ENCODE measurements at places on chromosomes 2 and 18.
A peak's percentile ranks its signal among the peaks of the same experiment; 100 is the strongest.

DNA sequence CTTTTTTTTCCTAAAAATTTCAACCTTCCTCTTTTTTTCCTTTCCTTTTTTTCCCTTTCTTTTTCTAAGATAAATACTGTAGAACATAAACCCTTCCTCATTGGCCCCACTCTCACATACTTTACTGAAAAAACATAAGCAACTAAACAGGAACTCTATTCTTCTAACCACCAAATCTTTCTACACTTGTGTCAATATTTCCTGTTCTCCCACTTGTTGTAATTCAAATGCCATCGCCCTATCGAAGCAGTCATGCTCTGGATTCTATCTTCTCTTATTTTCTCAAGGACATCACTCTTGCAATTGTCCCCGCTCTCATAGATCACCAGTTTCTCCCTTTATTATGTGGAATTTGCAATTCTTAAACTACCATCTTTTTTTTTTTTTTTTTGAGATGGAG lies 20.2 kb upstream of the SSB start:
- no peak for DNase-seq

DNA sequence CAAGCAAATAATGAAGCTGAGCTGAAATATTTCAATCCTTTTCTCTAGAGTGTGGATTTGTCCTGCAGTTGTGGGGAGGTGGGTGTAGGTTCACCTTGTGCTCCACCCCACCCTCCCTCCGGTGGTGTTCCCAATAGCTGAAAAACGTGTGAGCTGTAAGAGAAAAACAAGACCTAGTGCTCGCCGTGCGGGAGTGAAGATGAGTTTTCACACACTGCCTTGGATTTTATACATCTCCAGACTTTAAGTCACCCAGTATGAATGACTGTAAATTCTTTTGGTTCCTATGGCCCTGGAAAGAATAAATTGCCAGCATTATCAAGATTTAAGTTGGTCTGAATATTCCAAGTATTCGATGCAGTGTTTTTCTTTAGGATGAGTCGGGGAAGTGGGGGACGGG lies 1.9 kb upstream of the SOX11 start:
- no peak for DNase-seq

DNA sequence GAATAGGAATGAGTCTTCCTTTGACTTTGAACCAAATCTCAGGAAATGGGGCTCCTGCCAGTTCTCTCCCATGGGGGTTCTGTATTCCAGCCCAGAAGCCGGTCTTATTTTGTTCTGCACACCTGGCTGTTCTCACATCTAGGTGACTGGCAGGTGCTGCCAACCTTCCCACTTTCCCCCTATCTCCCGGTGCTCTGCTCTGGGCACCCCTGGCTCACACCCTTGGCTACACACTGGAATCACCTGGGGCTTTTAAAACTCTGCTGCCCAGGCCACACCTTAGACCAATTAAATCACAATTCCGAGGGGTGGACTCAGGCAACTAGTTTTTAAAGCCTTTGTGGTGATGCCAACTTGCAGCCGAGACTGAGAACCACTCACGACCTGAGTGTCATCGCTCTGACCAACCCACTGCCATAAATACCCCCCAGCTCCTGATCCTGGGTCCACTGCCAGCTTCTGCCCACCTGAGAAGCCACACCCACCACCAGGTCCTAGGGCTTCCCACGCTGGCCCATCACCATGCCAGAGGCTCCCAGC lies 69.2 kb downstream of the KCNF1 start:
- DNase-seq, result no peak

DNA sequence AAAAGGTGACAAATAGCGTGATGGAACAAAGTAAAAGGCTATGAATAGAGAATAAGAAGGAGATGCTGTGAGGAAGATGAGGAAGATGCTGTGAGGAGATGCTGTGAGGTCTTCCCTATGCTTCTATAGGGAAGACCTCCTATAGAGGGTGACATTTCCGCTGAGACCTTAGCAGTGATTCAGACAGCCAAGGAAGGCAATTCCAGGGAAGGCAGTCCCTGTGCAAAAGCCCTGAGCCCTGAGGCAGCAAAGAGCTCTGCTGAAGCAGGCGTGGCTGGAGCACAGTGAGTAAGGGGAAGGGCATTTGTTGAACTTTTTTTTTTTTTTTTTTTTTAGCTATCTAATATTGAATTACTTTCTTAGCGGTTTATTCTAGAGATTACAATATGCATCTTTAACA lies 142.7 kb upstream of the FOSL2 start:
- peak; percentile 97 for DNase-seq

GRCh38 chr18:76771192-76771799 lies 51.1 kb upstream of the ZNF236 start:
- no peak for DNase-seq

DNA sequence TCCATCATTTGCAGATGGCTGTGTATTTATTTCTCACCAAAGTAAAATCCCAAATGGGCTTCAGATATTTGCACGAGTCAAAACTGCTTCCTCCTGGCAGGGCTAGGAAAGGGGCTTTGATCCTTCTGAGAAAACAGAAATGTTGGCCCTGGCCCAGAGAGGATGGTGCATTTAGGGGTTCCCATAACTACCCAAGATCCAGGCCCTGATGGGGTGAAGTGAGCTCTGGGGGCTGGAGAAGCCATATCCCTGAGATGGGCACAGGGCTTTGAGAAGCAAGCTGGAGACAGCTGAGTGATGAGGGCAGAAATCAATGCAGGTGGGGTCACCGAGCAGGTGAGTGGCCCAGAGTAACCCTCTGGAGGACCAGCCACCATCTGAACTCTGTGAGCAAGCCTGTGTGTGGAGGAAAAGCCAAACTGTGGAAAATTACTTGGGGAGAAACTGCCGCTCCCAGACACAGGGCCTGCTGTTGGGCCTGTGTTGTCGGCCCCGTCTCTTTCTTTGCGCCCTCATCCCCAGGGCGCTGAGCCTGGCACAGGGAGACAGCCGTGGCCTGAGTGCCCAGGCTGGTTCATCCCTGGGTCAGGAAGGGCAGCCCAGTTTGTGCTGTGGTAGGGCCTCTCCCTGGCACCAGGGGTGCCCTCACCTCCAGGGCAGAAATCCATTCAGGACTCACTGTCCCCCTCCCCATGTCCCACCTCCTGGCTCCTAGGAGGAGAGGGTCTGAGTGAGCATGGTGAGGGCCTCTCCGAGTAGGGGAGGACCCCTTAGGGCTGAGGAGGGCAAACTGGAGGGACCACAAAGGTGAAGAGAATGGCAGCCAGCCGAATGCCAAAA lies 167.8 kb upstream of the HAAO start:
- DNase-seq, result no peak

DNA sequence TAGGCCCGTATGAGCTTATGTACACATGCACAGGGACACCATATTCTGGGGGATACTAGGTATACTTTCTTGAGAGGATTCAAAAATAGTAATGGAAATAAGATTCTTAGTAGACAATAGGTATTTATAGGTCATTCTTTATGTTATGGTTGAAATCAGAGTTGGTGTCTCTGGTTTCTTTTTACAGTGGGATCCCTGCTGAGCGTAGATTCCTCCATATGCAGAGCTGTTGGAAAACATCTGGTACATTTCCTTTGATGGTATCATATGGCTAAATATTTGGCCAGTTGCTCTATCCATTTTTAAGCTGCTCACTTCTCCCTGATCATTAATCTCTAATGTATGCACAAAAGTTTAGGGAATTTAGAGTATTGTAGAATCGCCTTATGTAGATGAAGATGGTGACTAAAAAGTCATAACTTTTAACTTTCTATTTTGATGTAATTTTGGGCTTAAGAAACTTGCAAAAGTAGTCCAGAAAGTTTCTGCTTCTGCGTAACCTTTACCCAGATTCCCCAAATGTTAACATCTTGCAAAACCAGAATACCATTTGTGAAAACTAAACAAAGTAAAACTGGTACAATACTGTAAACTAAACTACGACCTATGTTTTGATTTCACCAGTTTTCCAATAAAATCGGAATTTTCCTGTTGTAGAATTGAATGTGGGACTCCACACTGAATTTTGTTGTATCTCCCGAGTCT lies 5.4 kb downstream of the ARHGAP28 start:
- DNase-seq, result no peak

DNA sequence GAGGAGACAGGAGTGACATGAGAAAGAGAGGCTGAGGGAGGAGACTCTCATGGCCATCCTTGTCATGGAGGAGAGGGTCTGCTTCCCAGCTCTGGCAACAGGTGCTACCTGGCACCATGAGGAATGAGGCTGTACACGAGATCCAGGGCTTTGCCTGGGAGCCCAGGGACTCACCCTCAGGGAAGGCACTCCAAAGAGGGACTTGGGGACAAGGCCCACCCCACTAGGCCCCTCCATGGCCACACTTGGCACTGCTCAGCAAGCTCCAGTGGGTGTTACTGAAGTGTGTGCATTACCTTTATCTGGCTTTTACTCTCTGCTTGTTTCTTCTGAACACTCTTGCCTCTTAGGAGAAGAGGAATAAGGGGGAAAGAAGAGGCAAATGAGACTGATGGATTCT lies 2.7 kb downstream of the CFAP65 start:
- no peak for DNase-seq

DNA sequence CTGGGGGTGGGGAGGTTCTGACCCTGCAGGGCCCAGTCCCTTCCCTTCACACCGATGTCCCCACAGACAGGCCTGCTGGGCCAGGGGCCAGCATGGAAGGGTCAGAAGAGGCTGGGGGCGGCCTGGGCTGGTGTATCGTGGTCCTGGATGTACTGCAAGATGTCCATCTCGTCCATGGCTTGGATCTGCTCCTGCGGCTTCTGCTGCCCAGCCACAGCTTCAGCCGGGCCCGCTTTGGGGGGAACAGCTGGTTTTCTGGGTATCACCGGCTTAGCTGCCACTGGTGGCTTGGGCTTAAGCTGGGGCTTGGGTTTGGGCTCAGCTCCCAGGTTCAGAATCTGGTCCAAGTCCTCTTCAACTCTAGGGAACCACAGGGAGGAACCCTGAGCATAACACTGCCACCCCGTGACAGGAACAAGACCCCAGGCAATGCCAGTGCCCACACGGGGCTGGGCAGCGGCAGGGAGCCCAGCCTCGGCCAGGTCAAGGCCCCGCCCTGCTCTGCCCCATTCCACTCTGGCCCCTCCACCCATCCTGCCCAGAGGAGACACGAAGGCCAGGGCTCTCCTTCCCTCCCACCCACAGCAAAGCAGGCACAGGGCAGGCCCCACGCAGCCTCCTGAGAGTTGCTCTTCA lies 31.9 kb downstream of the HS1BP3 start:
- no peak for DNase-seq

GRCh38 chr2:10073706-10074105 lies 6.5 kb downstream of the CYS1 start:
- DNase-seq, result no peak

DNA sequence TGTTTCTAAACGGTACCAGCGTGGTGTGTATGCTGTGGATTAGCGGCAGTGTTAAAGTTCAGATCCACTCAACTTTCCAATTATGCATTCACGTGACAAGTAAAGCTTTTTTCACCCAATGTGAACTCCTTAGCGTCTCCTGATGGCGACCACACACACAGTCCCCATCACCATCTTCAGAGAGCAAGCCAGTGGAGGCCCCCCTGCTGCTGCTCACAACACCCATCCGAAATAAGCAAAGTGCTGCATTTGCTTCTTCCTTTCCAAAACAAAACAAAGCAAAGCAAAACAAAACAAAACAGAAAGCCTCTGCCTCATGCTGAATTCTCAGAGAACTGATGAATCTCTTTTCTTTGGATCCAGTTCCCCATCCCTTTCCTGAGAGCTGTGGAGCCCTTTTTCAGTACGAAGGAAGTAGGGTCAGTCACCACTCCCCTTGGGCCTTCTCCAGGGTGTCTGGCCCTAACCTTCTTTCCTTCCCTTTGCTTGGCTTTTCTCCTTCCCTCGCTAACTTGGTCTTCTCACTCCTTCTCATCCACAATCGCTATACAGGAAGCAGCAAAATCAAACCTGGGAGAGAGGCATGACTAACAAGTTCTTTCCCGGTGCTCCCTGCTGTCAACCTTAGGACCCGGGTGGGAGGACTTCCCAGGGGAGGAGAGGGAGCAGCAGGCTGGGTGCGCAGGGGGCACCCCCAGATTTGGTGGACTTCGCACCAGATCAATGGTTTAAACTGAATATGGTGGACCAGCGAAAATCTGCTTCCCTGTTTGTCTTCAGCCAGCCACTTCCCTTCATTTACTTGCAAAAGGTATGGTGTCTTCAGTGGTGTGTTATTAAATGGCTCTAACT lies 56.0 kb downstream of the NRP2 start:
- no peak for DNase-seq

DNA sequence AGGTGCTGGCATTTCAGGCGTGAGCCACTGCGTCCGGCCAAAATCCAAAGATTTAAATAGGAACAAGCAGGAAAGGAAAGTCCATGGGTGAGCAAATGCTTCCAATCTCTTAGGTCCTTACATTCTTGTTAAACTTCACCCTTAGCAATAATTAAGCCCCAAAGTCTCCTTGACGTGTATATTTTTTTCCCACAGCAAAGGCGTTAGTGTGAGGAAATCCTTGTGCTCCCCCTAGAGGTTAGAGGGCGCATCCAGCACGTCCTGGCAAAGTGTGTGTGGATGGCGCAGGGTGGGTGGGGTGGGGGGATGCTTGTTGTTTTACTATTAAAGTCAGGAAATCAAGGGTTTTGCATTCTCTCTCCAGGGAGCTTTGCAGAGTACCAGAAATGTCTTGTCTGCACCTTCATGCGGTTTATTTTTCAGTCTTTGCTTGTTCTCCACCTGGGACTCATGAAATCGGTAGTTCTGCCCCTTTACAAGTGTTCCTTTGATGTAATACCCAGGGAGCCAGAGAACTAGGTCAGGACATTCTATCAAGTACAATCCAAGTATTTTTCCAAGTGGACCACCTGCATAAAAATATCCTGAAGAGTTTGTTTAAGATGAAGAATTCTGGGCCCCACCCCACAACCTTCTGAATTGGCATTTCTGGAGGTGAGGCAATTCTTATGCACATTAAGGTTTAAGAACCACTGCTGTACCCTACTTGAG lies 22.2 kb upstream of the ITSN2 start:
- peak; percentile 72 for DNase-seq

- DNase-seq, result no peak
Observed at GRCh38 chr2:192155511-192156118, 39.1 kb downstream of the TMEFF2 start.

GRCh38 chr2:211846036-211846400 lies 692.6 kb downstream of the ERBB4 start:
- DNase-seq, result no peak

GRCh38 chr2:145137901-145138300 lies 618.0 kb upstream of the ZEB2 start:
- DNase-seq, result no peak

DNA sequence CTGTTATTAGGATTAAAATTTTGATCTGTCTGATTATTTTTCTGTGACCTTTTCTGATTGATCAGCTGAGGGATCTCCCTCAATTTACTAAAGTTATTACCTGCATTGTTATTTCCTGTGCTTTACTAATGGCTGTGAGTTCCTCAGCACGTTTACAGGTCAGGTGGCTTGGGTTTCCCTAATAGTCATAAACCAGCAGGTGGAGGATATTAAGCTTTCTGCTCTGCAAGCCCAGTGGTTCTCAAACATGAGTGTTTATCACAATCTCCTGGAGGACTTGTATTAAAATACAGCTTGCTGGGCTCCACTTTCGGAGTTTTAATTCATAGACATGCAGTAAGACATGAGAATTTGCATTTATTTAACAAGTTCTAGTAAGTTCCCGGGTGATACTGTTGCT lies 22.4 kb upstream of the UGP2 start:
- no peak for DNase-seq

GRCh38 chr2:140442319-140442718 lies 1662.1 kb upstream of the NXPH2 start:
- peak; percentile 62 for DNase-seq

GRCh38 chr2:109176928-109177327 lies 47.9 kb downstream of the SH3RF3 start:
- DNase-seq, result no peak
